ENCODE measurements at places on chromosomes 3 and 15.

- peak; percentile 66 for DNase-seq
These were observed 118.6 kb upstream of the NR2E3 start for GRCh38 chr15:71691458-71692417.

DNA sequence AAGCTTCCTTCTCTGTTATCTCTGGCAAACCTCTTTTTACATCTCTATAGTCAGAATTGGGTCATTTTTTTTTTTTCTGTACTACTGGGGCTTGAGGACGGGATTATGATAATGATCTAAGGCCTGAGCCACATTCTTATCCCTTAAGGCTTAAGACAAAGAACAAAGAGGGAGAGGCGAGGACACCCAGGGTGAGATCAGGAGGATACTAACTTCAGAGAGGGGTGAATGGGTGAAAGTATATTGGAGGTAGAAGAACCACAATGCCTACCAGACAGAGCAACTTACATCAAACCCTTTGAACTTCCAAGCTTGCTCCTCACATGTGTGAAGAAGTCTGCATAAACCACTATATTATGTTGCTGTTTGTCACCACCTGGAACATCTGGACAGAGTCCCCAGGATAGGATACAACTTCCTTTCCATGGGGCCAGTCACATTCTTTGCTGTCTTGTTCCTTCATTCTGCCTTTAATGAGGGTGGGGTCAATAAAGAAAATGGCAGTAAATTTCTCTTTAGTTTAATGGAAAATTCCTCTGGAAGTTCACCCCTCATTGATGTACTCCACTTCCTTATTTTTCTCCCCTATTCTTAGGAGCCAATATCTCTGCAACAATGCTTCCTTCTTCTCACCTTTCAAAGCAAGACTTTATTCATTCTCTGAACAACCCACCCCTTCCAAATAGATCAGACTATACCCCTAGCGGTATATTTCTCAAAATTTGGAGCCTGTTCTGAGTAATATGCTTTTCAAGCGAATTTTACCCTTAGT, 9.1 kb upstream of the PDCD6IP start:
- no peak for DNase-seq

- DNase-seq = no peak
These were observed 186.2 kb upstream of the TBC1D5 start for GRCh38 chr3:17928502-17929145.

DNA sequence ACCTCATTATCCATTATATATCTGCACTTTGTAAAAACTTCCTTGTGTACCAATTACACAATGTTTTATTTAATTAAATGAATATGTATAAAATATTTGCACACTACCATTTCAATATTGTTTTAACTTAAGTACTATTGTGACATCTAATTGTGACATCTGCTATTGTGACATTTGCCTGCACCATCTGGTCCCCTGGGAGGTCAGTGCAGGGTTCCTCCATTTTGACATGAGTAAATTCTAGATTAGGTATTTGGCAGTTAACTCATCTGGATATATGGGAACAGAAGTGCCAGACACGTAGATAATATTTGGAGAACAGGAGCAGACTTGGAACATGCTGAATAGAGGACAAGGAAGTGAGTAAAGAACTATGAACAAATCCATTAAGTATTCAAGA, 332.1 kb downstream of the VGLL3 start:
- peak; percentile 1 for DNase-seq

DNA sequence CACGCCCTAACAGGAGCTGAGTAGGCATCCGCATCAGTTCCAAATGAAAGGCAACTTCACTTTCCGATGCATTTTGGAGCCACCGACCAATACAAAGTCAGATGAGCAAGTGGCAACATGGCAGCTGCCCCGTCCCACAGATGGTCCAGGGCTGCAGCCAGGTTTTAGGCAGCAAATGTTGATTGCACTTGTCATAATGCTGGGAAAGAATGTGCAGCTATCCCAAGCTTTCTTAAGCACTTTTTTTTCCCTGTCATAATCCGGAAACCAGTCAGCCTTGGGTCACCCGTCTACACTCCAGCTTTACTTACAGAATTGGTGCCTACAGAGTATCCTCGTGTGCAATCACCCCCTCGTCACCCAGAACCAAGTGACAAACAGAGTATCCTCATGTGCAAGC, 147.7 kb downstream of the CHSY1 start:
- DNase-seq = no peak

GRCh38 chr3:25665315-25666280, 891 bp upstream of the TOP2B start:
- peak; percentile 74 for DNase-seq

DNA sequence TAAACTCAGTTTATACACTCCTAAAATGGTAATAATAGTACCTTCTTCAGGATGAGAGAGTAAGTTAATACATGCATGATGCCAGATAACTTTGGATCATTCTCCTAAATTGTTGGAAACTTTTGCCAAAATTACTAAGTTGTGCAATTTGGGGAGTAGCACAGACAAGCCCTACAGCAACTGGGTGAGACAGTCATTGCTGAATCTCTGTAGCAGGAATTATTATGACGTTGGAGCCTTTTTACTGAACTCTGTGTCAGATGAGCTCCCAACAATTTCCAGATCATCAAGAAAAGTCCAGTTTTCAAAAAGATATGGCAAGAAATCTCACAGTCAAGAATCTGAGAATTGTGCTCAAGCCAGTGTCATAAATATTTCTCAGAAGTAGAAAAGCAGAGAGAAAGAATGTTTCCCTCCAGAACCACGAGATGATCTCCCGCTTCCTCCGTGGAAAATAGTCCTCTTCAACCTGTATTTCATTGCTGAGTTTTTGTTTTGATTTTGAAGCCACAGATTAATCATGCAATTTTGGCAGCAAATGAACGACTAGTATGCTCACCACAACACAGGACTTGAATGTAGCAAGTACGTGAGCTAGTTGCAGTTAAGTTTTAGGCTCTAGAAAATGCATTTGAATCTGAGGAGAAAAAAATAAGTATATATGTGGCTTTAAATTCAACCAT, 485.4 kb downstream of the CNTN6 start:
- DNase-seq = no peak

DNA sequence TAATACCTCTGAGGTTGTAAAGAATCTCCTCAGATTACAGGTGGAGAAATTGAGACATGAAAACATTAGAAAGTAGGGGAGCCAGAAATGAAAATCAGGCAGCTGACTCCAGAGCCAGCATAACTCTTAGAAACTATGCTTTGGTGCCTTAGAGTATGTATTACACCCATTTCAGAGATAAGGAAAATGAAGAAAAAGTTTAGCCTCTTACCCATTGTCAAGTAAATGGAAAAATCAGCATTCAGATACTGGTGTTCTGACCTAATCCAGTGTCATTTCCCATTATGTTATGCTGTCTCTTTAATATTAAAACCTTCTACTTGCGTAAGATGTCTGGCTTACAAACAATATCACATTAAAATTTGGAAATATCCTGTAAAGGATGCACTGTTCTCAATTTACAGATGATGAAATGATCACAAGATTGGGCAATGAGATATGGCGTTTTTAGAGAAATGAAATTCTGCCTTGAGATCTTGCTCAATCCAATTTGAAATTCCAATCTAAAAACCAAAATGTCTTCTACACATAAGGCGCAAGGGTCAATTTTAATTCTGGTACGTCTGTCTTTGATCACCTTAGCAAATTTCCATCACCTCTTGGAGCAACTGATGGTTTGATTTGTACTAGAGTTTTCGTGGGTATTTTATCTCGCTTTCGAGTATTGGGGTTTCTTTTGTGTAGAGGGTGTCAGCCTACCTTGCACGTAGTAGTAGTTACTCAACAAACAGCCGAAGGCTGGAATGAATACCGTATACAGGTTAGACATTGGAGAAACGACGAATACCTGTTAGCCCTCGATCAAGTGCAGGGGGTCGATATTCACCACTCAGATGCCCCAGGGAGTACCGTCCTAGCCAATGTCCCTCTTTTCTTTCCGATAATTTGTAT, 902 bp upstream of the ZCWPW2 start:
- peak; percentile 90 for DNase-seq

- DNase-seq = no peak
These were observed 107.7 kb upstream of the EIF1B start for GRCh38 chr3:40201770-40202169.

GRCh38 chr3:124116906-124117305, 125.0 kb upstream of the ROPN1 start:
- DNase-seq = no peak

GRCh38 chr15:56890038-56890437, 28.4 kb upstream of the TCF12 start:
- DNase-seq = no peak

- peak; percentile 79 for DNase-seq
These were observed 108.3 kb upstream of the MME start for GRCh38 chr3:154971771-154972326.

DNA sequence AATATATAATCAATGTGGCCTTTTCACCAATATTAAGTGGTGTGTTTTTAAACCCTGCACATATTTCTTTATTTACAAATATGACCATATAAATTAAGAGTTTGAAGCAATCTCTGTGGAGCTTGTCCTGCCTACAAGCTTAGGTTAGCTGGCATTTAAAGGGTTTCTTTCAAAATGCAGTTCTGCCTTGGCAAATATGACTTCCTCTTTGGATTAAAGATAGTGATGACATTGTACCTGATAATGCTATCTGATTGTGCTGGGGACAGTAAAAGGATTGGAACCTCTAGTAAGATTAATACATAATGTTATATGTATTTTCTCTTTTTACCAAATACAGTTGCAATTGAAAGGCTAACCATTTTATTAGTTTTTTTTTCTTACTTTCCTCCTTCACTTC, 249.1 kb downstream of the OTOL1 start:
- no peak for DNase-seq

DNA sequence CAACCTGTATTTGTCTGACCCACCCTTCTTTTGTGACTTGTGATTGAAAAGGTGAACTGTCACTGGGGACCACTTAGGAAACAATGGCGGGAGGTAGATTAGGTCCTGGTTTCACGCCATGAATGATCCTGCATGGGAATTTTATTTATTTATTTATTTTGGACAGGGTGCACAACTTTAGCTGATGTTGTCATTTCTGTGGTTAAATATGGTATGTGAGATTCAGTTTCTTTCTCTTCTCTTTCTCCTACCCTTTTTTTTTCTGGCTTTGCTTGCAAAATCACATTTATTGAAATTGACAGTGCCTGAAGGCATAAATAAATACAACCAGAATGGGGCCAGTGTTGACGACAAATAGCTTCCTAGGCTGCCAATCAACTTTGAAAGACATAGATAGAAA, 18.0 kb upstream of the HTR3E start:
- DNase-seq = no peak

DNA sequence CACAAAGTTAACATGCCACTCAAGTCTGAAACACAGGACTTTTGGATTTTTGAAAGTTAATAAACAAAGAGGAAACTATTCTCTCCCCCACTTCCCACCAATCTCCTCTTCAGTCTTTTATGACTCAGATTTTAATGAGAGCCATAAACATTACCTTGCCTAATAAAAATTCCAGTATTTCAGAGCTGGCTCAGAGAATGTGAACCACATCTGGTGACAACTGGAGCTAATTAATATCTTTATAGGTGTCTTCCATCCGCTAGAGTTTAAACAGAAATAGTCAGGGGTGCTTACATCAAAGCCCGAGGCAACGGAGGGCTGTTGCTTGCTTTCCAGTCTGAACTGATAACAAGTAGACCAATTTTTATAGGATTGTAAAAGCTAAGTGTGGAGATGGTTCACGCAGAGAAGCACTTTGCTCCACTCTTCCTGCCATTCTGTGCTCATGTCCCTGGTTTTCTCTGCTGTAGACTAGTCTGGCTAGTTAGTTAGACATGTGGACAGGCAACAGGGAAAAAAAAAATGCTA, 363.6 kb downstream of the NR2F2 start:
- DNase-seq = no peak

GRCh38 chr3:189158034-189158433, 13.7 kb upstream of the TPRG1 start:
- DNase-seq = no peak

DNA sequence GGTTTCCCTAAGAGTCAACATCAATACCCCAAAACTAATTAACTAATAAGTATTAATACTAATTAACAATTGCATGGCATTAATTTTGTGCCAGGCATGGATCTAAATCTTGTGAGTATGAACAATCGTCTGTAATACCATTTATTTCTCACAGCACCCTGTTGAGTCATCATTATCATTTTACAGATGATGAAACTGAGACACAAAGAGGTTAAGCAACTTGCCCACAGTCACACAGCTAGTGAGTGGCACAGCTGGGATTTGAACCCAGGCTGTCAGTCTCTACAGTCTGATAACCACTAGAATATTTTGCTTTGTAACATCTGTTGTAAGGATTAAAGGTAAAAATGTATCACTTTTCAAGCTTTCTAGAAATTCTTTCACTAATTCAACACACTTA, 423.4 kb upstream of the WNT5A start:
- no peak for DNase-seq

- no peak for DNase-seq
These were observed 14.4 kb downstream of the PLA2G4F start for GRCh38 chr15:42141795-42142667.

GRCh38 chr15:90211440-90212143, 10.5 kb downstream of the SEMA4B start:
- DNase-seq = peak; percentile 65

GRCh38 chr3:171445620-171446204, 14.5 kb downstream of the TNIK start:
- DNase-seq = no peak

GRCh38 chr3:10459954-10460754, 45.2 kb downstream of the ATP2B2 start:
- DNase-seq = peak; percentile 74

GRCh38 chr3:3065876-3066275, 44.3 kb downstream of the IL5RA start:
- DNase-seq = peak; percentile 10

GRCh38 chr3:160440687-160441086, 8.9 kb downstream of the TRIM59 start:
- no peak for DNase-seq

DNA sequence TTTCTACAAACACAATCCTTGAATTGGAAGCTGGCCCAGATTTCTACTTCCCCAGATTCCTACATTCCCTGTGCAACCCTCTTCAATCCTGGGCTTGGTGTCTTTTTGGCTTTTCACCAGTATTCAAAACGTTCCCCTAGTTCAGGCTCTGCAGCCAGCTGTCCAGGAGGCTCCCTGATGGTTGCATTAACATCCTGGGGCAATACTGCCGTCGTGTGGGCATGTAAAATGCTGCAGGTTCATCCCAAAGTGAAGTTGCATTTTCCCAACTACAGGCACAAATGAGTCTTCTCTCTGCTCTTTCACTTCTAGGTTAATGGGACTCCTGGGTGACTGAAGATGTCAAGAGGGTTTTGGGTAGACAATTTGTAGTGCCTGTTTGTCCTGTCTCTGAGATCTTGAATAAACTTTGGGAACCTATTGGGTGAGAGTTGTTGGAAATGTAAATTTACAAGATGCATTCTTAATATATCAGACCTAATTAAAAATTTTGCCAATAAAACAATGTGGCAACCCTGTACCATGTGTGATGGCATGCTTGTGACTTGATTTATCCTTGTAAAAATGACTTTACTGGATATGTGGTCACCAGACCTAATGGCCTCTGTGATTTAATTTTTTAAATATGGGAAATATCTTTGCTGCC, 28.6 kb downstream of the SOX14 start:
- peak; percentile 59 for DNase-seq

DNA sequence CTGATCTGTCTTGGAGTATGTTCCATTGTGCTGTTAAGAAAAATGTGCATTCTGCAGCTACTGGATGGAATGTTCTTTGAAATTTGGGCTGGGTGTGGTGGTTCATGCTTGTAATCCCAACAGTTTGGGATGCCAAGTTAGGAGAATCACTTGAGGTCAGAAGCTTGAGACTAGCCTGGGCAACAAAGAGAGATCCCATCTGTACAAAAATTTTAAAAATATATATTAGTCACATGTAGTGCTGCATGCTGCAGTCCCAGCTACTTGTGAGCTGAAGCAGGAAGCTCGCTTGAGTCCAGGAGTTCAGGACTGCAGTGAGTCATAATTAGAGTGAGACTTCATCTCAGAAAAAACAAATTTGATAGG, 62.8 kb upstream of the PLSCR4 start:
- DNase-seq = peak; percentile 91

Measured in cardiac fibroblast (primary cell).